Activated CD4-positive, alpha-beta T cell treated with anti-CD3 and anti-CD28 coated beads, Interleukin-2, amount 10 ng/mL, durations not matched to agents 7 days and 5 days (primary cell): ENCODE measurements at places on chromosomes 11 and 22. TPM values are rescaled to one million over a fixed set of nuclear protein-coding genes. Genes with fewer than 3 reads are reported as not detected.

The LRRC32 gene
- 0.82 TPM for total RNA-seq

The GNAZ gene
- 0.37 TPM for total RNA-seq

The FREY1 gene
- total RNA-seq = 3.9 TPM

The FLRT1 gene
- not detected for total RNA-seq

The UBQLN3 gene
- not detected for total RNA-seq

The RPS6KB2 gene
- 68.1 TPM for total RNA-seq
